Uterine smooth muscle cell (primary cell): ENCODE measurements at places on chromosomes 16 and 17. TPM values are rescaled to one million over a fixed set of nuclear protein-coding genes. Genes with fewer than 3 reads are reported as not detected.

Gene CTF1
- 2.2 and 3.0 TPM in 2 replicates for total RNA-seq

Gene PRSS53
- total RNA-seq = 2.7 and 3.2 TPM in 2 replicates

Gene BAHCC1
- 3.3 and 4.6 TPM in 2 replicates for total RNA-seq

Gene KRT17
- total RNA-seq = 1.00 and 1.5 TPM in 2 replicates

Gene HS3ST6
- total RNA-seq = not detected in 2 replicates

Gene ZNF174
- total RNA-seq = 4.5 and 5.6 TPM in 2 replicates

Gene KRTAP16-1
- not detected in 2 replicates for total RNA-seq

Gene RMI2
- total RNA-seq = 6.1 and 19.4 TPM in 2 replicates

Gene PAQR4
- 3.6 and 11.2 TPM in 2 replicates for total RNA-seq

Gene ABCA9
- total RNA-seq = 4.3 and 7.0 TPM in 2 replicates

Gene P2RX1
- total RNA-seq = under 0.01 and 0.25 TPM in 2 replicates
